ENCODE measurements at places on chromosomes 11 and 22.

- no peak for DNase-seq
Observed at GRCh38 chr22:47691152-47691895, 928.9 kb downstream of the TBC1D22A start.

- no peak for DNase-seq
Observed at GRCh38 chr11:27582621-27583020, 76.1 kb upstream of the LIN7C start.

DNA sequence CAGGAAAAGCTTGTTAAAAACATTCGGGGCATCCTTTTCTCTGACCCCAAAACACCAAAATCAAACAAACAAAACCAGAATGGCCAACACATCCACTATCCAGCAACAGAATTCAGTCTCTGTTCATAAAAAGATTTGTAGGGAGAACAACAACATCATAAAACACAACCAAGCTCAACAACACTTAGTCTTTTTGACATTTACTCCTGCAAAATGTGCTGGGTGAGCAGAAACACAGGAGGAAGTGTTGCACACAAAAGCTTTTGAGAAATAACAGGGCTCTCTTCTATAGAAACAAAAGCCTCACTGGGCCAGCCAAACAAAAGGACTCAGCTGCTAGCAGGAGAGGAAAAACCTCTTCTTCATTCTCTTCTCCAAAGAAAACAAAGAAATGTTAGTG is 736.0 kb upstream of the CCDC90B start:
- no peak for DNase-seq

DNA sequence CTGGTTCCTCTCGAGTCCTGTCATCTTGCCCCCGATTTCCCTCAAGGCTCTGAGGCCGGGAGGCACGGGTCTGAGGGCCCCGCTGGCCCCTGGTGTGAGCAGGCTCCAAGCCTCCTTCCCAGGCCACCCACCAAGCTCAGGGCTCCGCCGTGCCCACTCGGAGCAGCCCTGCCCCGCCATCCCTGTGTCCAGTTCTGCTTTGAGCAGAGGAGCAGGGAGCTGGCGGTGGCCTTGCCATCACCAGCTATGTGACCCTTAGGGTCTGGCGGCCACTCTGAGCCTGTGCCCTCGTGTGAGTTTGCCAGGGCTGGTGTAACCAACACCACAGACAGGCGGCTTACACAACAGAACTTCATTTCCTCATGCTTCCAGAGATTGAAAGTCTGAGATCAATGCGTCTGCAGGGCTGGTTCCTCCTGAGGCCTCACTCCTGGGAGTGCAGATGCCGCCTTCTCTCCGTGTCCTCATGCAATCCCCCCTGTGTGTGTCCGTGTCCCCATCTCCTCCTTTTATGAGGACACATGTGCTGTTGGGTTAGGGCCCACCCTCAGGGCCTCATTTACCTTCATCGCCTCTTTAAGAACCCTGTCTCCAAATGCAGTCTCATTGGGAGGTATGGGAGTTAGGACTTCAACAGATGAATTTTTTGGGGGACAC is 36.5 kb upstream of the CELSR1 start:
- no peak for DNase-seq

DNA sequence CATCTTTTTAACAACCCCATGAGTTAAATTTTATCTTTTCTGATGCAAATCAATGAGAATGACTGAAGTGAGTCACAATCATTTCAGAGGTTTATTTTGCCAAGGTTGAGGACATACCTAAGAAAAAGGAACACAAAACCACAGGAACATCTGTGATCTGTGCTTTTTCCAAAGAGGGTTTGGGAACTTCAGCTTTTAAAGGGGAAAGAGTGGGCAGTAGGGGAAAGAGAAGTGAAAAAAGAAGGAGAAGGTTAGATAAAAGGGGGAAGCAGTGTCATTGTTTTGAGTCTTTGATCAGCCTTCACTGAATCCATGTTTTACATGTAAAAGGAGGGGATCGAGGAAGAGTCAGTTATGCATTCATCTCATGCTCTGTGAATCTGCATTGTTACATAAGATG is 45.3 kb upstream of the SPON1 start:
- no peak for DNase-seq
